ENCODE measurements at places on chromosomes 13 and 19.
A peak's percentile ranks its signal among the peaks of the same experiment; 100 is the strongest.

- DNase-seq = no peak
These were observed 84.8 kb downstream of the FLT1 start for GRCh38 chr13:28410096-28410495.

GRCh38 chr13:45933203-45933908 is 81.8 kb upstream of the SIAH3 start:
- no peak for DNase-seq

GRCh38 chr13:25922376-25922775 is 129.4 kb downstream of the SHISA2 start:
- DNase-seq = no peak

DNA sequence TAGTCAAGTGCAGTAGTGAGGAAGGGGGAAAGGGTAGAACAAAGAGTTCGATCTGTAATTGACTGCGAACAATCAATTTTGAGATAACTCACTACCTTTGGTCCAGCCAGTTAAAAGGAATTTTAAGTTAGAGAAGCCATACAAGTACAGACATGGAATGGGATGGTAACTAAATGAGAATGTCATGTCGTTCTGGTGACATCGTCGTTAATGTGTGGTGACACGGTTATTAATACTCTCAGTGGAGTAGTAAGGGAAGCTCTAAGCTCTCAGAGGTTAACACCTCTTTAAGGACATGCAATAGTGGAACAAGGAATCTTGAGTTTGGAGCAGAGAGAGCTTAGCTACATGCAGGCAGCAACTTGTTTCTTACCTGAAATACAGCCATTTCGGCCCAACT is 154.9 kb upstream of the KLF12 start:
- DNase-seq = no peak

- DNase-seq = peak; percentile 96
These were observed 17.7 kb downstream of the ZMYM5 start for GRCh38 chr13:19845758-19846157.

DNA sequence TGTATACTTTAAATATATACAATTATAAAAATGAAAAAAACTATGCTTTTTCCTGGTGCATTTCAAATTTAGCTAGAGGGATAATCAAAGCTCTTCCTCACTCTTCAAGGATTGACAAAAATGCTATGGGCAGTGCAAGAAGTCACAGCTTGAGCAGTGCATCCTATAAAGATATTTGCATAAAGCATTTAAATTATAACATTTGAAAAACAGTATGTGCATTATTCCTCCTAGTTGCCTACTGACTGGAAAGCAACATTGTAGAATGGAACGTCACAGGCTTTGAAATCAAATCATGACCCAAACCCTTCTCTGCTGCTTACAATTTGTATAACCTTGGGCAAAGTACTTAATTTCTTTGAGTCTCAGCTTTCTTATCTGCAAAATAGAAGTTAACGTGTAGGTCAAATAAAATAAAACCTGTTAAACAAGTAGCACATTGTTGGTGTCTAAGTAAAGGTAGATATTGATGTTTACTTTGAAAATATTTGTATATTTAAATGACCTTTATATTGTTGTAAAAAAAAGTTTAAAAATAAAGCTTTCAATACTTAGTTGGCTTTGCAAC is 9.2 kb upstream of the KLHL1 start:
- DNase-seq = no peak

GRCh38 chr19:8046569-8047165 is 5.9 kb upstream of the CCL25 start:
- DNase-seq = no peak

- DNase-seq = no peak
These were observed 18.3 kb upstream of the CEBPA start for GRCh38 chr19:33320636-33321035.

DNA sequence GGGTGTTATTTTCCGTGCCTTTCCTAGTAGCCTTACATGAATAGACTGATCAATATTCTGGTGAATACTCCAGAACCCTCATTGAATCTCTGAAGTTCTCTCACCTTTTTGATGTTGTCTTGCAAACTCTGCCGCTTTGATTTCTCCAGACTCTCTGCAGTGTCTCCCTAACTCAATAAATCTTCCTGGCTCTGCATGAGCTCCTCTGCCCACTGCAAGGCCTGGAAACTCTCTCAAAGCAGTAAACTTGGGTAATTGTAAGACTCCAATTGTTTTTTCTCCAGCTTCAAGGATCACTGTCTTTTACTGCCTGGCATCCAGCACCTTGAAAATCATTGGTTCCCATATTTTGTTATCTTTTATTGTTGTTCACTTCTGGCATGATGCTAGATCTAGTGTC is 198.4 kb downstream of the GPC5 start:
- DNase-seq = no peak

DNA sequence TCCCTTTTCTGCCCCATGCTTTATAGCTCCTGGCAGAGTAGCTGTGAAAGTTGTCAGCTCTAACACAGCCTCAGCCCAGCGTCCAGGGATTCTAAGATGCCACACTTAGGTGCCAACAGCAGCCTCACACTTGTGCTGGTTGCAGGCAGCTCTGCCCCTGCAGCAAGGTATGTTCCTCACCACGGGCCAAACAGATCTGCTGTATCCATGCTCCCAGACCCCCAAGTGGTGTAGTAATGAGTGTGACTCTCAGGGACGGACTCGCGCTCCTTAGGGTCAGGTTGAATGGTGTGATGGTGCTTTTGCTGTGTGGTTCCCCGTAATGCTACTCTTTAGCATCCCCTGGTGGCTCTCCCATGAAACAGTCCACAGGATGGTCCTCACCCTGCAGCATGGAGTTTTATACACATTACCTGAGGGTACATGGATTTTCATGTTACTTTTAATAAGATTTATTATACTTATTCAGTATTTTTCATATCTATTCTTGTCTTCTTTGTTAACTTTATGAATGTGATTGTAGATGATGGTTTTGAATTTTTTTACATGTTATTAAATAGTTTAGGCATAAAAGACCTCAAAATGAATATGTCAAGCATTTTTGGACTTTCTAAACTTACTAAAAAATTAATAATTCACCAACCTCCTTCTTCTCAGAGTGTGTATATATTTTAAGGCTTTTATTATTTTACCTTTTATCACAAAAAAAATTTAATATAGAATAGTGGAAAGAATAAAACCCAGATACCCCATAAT is 232.5 kb downstream of the SLC7A1 start:
- DNase-seq = peak; percentile 68

DNA sequence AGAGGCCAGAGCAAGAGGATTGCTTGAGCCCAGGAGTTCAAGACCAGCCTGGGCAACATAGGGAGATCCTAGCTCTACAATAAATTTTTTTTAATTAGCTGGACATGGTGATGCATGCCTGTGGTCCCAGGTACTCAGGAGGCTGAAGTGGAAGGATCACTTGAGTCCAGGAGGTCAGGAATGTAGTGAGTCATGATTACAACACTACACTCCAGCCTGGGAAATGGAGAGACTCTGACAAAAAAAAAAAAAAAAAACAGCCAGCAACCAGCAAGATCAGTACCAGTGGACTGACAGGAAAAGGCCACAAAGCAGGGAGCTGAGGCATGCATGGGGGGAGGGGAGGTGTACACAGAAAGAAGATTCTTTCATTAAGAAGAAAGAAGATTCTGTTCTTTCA is 52.7 kb upstream of the RFXAP start:
- DNase-seq = peak; percentile 11

- DNase-seq = no peak
These were observed 10.0 kb downstream of the IQCN start for GRCh38 chr19:18264137-18264854.

- no peak for DNase-seq
These were observed 30.7 kb upstream of the VSTM2B start for GRCh38 chr19:29495091-29495490.

DNA sequence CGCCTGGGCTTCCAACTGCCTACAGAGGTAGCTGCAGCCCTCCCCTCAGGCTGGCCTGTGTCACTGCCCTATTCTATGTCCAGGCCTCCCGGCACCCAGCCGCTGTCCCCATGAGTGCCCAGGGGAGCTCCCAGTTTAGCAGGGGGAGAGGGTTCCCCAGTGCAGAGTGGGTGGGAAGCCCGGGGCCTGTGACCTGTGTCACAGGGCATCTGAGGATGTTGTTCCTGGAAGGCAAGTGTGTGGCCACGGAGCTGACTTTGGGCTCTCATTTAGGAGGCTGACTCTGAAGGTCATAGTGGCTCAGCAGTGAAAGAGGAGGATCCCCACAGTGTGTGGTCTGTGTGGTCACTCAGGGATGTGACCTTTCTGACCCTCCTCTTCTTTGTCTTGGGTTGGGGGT is 25.1 kb downstream of the PPP1R37 start:
- no peak for DNase-seq

DNA sequence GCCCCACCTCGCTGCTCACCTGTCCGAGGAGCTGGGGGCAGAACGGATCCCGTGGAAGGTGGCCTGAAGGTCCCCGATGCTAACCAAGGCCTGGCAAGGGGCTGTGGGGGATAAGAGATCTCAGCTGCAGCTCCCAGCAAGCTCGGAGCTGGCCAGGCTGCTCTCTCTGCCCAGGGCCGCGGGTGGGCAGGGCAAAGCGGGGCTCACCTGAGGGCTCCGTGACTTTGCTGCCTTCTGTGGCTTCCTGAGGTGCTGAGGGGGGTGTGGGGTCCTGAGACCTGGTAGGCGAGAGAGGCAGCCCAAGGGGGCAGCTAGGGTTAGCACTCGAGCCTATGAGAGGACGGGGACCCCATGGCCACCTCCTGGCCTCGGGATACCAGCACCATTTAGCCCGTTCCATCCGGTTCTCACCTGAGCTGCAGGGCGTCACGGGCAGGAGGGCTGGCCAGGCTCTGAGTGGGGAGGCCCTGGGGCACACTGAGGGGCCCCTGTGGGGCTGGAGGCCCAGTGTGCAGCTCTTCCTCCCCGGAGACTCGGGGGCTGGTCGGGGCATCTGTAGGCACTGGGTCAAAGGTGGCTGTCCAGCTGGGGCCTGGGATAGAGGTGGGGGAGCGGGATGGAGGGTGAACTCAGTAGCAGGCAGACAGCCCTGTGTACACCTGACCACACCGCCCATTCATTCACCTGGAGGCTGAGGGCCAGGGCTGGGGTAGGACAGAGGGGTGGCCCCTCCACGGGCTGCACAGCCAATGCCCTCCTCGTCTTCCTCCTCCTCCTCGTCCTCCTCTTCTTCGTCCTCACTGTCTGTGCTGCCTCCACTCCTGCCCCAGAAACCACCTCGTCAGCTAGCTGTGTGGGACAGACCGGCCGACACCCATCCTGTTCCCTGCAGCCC is 3.1 kb upstream of the TMEM86B start:
- DNase-seq = no peak

GRCh38 chr19:17162580-17162979 is 52.6 kb upstream of the USE1 start:
- DNase-seq = no peak

- no peak for DNase-seq
These were observed 407.2 kb downstream of the GPC5 start for GRCh38 chr13:91805605-91806004.

- peak; percentile 84 for DNase-seq
These were observed 1.1 kb downstream of the ARGLU1 start for GRCh38 chr13:106566641-106567473.

DNA sequence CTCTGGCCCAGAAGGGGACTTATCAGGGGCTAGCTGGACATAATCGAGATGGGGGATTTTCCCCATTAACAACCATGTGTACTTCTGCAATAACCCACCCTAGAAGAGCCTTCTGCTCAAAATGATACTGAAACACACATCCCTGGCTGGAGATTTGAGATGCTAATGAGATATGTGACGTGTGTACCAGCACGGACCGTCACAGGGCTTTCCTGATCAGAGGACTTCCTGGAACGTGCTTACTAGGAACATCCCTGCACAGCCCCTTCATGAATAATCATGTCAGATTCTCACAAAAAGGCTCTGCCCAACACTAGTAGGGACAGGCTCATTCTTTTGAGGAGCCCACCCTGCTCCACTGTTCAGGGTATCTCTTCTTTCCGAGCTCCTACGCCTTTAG is 6.5 kb upstream of the ERVV-1 start:
- no peak for DNase-seq

DNA sequence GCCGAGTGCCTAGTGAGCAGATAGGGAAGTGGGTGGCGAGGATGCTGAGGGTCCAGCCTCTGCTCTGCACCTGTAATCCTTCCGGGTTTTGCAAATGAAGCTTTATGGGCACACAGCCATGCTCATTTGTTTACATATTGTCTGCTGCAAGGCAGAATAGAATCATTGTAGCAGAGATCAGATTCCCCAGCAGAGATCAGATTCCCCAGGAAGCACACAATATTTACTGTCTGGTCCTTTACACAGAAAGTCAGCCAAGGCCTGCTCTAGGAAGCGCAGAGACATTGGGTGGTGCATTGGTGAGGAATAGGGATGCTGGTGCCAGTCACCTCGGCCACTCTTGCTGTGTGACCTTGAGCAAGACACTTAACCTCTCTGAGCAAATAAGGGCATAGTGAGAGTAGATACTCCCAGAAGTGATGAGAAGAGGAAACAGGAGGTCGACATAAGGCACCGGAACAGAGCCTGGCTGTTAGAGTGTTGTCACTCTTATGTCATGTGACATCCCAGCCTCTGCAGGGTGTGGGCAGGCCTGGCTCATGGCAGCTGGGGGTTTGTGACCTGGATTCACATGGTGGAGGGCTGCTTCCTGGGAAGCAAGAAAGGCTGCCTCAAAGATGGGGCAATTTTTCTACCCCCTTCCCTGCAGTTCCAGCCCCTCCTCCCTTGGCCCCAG is 25.6 kb downstream of the CARM1 start:
- DNase-seq = no peak

DNA sequence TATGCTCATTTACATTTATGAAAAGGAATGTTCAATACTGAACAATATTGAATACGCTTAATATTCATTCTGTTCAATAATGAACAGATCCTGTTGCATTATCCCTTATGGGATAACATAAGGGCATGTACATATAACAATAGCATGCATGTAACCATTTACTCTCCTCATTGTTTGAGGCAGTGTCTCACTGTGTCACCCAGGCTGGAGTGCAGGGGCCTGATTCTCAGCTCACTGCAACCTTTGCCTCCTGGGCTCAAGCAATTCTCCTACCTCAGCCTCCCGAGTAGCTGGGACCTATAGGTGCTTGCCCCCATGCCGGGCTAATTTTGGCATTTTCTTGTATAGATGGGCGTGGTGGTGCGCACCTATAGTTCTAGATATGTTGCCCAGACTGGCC is 4.8 kb upstream of the DGKH start:
- no peak for DNase-seq

DNA sequence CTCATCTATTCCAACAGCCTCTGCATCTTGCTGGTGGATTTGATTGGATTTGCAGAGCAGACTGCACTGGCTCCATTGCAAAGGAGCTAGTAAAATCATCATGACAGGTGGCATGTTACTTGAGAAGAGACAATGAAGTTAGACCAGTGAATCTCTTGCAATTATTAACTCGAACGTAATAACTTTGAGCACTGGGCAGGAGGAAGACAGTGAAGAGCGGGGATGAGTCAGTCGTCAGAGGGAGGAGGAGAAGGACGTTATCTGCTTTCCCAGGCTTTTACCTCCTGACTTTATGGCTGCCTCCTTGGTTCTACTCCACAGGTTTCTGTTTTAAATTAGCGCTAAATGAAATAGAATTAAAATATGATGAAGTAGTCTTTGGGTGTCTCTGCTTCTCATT is 257.8 kb upstream of the IPO5 start:
- DNase-seq = no peak

Measured in GM23248 (cell line).